SK-N-SH (cell line): ENCODE measurements at places on chromosomes 6 and 20.

DNA sequence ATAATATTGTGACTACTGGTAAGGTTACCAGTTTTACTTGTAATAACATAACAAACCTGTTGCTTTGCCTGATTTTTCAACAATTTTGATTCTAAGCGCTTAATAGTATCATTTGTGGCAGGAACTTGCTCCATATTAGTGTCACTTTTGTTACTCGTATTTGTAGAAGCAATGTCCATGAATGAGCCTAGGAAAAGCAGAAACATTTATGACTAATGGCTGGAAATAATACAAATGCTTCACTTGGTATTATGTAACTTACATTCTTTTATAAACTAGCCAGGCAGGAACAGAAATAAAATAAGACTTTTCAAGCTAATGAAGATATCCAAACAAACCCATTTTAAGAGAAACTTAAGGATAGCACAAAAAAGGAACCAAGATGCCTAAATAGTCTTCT is 38.9 kb downstream of the MAP3K7 start:
- no peak for DNase-seq

- DNase-seq, result no peak
Observed at GRCh38 chr6:81844686-81845085, 92.2 kb upstream of the TENT5A start.

GRCh38 chr6:20866935-20867703 is 332.9 kb downstream of the CDKAL1 start:
- no peak for DNase-seq

DNA sequence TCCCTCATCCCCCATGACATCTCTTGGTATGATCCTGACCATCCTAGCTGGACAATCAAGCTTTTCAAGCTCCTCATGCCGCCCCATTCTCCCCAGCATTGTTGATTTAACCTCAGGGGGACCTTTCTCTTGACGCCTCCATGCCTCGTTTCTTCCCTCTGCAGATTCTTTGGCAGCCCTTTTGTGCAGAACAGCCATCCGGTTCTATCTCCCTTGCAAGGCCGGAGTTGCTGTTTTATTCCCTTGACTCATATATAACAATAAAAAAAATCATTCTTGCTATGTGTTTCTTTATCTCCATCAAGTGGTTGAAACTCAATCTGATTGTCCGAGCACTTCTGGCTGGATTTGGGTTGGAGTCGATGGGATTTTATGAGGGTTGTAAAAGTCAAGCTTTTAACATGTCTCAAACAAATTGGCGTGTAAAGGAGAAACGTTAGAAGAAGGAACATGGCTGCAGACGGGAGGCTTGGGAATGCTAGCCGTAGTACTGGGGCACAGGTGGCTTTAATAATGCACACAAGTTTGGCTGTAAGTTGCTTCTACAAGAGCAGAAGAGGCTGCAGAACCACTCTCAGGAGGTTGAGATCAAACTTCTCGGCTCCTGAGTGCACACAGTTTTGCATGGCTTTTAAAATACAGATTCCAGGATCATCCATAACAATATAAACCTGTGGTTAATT is 3.9 kb upstream of the SULF2 start:
- DNase-seq, result no peak

GRCh38 chr6:80335121-80335531 is 228.7 kb downstream of the BCKDHB start:
- DNase-seq, result no peak

- peak; percentile 30 for DNase-seq
Observed at GRCh38 chr20:63749597-63750508, 10.3 kb downstream of the SLC2A4RG start.

GRCh38 chr6:6436366-6436765 is 115.9 kb upstream of the F13A1 start:
- DNase-seq, result no peak

DNA sequence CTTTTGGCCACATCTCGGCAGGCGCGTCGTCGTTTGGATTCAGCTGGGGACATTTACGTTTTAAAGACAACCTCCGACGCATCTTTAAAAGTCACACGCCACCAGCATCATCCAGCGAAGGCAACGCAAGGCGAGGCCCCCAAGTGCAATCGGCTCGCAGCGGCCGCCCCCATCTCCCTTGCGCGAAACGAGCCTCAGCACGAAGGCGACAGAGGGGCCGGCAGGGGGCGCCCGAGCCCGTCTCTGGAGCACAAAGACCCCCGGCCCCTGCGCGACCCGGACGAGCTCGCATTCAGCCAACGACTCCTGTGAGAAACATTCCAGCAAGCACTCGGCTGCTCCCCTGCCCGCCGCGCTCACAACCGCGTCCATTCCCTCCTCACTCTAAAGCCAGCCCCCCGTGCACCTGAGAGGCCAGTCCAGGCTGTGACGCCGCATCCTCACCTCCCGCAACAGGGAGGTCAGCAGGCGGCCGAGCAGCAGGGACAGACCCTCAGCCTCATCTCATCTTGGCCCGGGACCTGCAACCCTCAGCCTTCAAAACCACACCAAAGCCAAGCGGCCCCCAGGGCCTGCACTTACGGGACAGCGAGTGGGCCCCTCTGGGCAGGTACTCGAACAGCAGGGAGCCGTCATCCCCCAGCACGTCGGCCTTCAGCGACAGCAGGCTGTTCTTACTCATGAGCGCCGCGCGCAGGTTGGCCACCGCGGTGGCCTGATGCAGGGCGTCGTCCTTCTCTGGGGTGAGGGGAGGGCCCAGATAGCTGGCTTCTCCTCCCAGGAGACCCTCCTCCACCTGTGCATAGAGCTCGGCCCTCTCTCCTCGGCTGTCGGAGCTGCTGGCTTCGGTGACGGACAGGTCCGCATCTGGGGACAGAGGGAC is 35.8 kb downstream of the SLC2A4RG start:
- peak; percentile 95 for DNase-seq

DNA sequence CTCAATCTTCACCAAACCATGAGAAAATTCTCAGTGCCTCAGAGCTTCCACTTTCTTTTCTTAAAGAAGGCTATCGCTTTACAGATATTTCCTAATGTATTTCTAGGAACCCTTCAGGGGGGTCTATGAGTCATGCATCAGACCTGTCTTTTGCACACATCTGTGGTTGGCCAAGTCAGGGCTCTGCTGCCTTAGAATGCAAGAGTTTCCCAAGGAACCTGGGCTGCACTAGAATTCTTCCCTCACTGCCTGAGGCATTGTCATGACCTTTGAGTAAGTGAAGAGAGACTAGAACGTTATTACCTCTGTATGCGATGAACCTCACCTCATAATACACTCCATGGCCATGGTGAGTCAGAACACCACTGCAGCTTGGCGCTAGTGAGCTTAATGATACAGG is 365.0 kb upstream of the ID4 start:
- DNase-seq, result no peak

- no peak for DNase-seq
Observed at GRCh38 chr6:70839286-70840266, 117.3 kb downstream of the B3GAT2 start.

DNA sequence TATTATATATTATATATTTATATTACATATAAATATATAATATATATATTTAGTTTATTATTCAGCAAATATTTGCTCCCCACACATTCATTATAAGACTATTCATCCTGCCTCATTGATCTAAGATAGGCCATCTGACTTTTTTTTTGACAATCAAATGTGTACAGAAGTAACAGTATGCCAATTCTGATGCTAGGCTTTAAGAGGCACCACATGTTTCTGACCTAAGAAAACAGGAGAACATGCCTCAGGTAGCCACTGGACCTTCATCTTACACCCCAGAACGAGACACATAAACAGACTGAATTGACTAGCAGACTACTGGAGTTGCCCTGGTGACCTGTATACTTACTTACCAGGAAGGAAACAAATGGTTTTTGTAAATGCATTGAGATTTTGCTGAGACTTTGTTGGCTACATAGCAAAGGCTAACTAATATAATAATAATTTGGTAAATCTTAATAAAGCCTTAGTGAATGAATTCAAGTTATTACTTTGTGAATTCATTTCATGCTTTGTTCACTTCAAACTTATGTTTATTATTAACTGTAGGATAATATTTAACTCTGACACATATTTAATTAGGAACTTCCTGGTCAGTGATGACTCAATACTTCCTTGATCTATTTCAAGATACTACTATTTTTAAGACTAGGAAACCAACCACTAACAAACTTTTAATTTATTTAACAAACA is 13.4 kb upstream of the MYO6 start:
- no peak for DNase-seq

DNA sequence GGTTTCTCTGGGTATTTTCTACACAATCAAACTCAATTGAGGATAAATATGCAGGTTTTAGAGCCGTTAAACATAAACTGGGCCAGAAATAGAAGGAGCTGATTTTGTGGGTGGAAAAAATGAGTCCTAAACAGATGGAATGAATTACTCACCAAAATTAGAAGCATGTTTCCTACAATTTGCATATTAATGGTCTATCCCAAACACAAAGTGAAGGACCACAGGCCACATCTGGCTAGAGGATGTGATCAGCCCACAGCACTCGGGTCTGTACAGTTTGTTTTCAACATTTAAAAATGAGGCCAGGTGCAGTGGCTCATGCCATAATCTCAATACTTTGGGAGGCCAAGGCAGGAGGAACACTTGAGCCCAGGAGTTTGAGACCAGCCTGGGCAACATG is 296.3 kb downstream of the PREX1 start:
- DNase-seq, result no peak

DNA sequence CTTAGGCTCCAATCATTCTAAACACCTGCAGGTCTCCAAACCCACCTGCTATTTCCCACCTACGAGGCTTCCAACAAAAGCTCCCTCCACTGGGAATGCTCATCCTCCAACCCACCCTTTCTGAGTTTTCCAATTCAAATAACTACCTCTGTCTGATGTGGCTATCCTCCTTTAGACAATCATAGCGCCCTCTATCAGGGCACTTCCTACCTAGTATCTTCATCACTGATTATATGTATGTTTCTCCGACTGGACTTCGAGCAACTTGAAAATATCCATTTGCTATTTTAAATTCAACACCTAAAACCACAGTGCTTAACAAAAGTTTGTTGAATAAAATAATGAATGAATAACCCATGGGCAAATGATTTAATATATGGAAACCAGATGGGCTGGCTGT is 41.3 kb downstream of the MTFR2 start:
- no peak for DNase-seq

DNA sequence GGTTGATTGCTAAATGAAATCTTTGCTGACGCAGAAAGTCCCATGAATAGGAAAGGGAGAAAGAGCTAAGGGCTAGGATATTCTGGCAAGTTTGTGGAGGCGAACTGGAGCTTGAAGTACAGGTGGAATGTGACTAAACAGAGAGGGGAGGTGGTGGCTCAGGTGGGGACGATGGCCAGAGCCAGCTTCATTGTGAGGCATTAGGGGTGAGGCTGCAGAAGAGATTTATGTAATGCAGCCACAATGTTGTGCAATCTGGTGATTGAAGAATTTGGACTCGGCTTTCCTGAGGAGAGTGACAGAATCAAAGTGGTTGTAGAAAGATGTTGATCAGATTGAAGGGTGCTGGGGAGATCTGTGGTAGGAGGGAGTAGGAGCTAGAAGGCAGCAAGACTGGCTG is 42.9 kb upstream of the SPACA1 start:
- no peak for DNase-seq

DNA sequence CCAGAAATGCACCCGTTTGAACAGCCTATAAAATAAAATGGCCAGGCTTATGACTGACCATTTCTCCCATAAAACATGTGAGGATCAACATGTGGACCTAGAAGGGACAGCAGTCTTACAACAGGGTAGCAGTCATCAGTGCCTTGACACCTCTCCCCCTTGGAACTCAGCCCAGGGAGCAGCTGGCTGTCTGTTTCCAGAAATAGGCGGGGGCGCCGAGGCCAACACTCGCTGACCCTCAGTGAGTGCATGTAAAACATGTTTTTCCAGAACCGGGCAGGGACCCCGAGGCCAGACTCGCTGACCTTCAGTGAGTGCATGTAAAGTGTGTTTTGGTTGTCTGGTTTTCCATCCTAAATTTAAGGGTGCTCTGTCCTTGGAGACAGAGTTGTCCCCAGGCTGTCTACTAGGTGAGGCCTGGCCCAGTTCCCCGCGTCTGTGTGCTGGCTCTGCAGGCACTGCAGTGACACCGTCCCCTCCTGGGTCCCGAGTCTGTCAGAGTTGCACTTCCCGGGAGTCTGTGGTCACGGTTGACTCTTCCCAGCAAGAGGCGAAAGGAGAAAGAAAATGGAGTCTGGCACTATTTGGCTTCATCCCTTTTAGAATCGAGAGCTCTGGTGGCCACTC is 19.8 kb upstream of the ADRM1 start:
- no peak for DNase-seq

GRCh38 chr6:154239392-154239791 is 117.2 kb downstream of the IPCEF1 start:
- no peak for DNase-seq

- DNase-seq, result no peak
Observed at GRCh38 chr6:94270091-94270948, 851.0 kb upstream of the EPHA7 start.

DNA sequence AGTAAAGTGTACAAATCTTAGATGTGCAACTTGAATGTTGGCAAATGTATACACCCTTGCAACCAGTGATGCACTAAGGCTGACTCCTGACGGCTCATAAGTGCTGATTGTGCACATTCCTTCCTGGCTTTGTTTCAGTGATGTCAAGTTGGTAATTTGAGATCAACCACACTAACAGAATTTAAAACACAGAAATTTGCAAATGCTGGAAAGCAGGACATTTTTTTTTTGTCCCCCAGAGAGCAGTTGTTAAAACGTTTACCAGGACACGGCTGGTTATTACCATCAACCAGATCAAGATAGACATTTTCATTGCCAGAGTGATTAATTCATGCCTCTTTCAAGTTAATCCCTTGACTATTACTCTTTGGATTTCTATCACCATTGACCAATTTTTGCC is 735.6 kb downstream of the RFPL4B start:
- no peak for DNase-seq

DNA sequence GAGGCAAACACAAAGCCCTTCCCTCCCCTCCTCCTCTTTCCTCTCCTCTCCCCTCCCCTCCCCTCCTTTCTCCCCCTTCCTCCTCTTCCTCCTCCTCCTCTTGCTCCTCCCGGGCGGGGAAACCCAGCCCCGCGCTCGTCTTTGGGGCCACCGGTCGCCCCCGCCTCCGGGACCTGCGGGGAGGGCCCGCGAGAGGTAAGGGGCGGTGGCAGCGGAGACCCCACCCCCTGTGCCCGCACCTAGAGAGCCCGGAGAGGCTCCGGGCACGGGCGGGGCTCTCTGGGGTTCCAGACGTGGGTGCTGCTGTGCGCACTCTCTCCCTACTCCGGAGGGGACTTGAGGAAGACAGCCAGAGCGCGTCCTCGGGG is at the start of gene RIN2:
RIN2 (plus strand) TSS at position 126 of the 368 bp plus-strand sequence. CDS start 131,344 bp downstream, outside the sequence.
- DNase-seq, result peak; percentile 82
